ENCODE measurements at places on chromosomes 13 and 19.

DNA sequence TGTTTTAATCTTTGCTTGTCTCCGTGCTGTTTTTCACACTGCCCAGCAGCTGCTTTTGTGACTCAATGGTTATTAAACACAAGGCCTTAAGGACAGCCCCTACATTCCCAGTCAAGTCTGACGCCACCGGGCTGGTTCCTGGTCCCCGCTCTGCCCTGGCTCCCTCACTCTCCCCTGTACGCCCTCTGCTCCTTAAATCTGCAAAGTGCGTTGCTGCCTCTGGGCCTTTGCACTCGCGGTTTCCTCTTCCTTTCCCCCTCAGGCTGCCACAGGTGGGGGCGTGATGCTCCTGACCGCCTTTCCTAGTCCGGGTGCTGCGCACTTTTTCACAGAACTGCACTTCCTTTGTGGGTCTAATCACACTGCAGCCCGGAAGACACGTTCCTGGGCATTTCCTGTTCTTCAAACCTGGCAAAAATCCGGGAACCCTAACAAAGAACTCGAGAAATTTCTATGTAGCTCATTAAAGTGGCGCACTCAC, 25.6 kb downstream of the NOSIP start:
- DNase-seq, result no peak

DNA sequence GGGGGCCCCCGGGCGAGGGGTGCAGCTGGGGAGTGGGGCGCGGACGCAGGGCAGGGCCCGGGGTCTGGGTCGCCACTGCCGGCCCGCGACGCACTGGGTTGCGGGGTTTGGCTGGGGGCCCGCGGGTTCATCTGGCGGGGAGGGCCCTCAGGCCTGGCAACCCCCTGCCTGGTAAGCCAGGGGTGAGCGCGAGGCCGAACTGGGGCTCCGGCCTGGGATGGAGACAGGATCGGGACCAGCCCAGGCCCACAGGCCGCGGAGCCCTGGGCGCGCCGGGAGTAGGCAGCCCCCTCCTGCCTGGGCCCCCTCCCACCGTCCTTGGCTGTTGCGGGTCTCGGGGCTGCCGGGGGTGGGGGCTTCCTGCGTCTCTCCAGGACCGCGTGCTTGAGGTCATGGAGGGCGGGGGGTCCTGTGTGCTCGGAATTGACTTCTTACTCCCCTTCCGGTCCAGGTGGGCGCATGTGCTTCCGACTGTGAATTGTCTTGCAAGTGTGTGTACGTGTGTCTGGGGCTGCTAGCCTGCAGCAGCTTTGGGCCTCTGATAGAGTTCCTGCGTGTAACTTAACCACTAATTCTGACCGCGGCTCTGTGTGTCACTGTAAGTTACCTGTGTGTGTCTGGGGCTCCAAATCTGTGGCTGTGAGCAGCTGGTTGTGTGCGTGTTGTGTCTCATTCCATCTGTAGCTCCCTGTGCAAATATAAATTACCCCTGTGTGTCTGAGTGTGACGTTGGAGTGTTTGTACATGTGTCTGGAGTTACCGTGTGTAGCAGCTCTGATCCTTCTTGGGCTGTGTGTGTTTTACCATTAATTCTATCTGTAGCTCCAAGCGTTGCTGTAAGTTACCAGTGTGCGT, 751 bp downstream of the GRAMD1A start:
- DNase-seq, result peak; percentile 26

GRCh38 chr19:15195371-15196334, 5.1 kb downstream of the NOTCH3 start:
- DNase-seq, result no peak

DNA sequence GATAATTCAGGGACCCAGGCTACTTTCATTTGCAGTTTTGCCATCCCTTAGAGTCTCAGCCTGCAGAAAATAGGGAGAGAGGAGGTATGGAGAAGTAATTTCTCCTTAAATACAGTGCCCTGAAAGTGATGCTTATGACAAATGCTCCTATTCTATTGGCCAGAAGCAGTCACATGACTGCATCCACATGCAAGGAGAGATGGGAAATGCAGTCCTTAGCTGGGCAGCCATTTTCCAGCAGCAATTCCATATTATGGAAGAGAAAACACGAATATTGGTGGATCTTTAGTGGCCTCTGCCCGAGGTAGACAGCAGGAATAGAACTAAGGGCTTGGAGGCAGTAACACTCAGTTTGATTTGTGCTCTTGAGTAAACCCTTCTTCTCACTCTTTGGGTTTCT, 39.4 kb downstream of the VAV1 start:
- DNase-seq, result no peak

GRCh38 chr19:36114721-36115452, at the start of gene POLR2I:
POLR2I (minus strand) TSS chr19:36114875; CDS start chr19:36114856, 19 bp downstream.
- DNase-seq, result peak; percentile 99

GRCh38 chr19:1470305-1471009, 8.6 kb downstream of the C19orf25 start:
- DNase-seq, result no peak

DNA sequence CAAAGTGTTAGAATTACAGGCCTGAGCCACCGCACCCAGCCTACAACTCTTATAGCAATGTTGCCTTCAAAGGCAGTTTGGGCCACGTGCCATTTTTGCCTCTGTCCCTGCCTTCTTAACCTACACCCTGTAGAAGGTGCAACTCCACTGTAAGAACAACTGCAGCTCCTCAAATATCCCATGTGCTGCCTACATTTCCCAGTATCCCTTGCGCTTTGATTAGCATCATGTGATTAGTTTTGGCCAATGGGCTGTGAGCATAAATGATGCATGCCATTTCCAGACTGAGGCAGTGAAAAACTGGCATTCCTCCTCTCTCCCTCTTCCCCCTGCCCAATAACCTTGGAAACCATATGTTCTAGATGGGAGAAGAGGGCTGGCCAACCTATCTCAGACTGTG, 75.2 kb upstream of the MRI1 start:
- DNase-seq, result no peak

- no peak for DNase-seq
Observed at GRCh38 chr13:27415116-27415515, 9.3 kb upstream of the GTF3A start.

DNA sequence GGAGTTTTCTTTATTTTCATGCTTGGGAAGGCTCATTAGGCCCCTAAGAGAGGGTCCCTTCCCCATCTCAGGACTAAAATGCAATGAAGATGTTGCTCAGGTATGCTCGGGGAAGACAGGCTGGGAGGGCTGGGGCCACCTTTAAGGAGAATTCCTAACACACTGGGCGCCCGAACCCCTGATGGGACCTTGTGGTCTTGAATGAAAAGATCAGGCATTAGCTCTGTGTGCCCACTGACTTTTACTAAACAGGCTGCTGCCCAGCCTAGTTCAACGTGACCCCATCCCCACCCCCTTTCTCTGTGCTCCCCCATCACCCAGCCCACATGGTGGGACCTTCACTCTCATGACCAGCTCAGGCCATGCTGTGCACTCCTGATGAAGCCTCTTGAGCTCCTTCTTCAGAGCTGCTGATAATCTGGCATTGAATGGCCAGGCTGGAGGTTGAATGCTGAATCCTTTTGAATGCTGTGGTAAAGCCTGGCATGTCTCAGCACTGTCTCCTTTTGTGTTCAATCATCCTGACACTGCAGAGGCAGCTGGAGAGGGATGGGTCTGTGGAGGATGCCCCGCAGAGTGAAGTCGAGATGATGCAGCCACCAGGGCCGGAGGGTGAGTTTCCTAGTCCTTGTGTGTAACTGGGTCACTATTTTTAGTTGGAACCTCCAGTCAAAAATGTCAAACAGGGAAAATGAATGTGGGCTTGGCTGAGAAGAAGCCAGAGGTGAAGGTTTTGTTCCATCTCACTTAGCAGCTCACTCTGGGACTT, 209.1 kb downstream of the UQCRFS1 start:
- no peak for DNase-seq

DNA sequence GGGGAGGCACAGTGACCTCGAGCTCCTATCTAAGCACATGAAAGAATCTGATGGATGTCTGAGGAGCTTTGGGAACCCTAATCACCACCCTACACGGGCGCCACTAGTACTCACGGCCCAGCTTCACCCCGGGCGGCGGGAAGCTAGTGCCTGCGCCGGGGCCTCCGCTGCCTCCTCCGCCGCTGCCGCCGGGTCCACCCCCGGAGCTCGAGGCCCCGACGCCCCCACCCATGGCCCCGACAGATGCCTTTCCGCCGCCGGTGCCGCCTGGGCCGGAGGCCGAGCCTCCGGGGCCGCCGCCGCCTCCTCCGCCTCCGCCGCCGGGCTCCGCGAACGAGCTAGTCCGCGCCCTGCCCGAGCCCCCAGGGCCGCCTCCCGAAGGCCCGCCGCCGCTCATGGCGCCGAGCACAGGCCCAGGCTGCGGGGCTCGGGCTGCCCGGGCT, 312 bp downstream of the GSK3A start:
- DNase-seq, result no peak

- no peak for DNase-seq
Observed at GRCh38 chr13:22253107-22253506, 582.2 kb downstream of the FGF9 start.

GRCh38 chr13:34294483-34295129, 476.7 kb downstream of the RFC3 start:
- DNase-seq, result no peak

DNA sequence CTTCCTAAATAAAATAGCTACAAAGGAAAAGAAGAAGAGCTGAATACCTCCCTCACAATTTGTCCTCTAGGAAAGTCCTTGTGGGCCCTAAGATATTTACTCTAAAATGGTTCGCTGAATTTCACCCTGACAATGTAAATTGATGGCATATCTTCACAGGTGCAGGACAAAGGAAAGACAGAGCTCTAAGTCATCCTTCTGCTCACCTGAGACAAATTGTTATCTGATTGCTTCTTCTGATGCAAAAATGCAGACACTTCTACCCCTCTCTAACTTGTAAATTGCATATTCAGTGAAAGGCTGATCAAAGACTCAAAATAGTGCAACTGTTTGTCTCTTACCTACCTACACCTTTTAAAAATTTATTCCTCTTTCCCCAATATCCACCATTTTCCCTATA, 747.2 kb upstream of the PRR20A start:
- DNase-seq, result no peak

- no peak for DNase-seq
Observed at GRCh38 chr13:36921631-36922301, 1.7 kb upstream of the SMAD9 start.

- no peak for DNase-seq
Observed at GRCh38 chr13:61531383-61532065, 115.9 kb upstream of the PCDH20 start.

- no peak for DNase-seq
Observed at GRCh38 chr13:40197936-40198595, 468.4 kb downstream of the FOXO1 start.

Data from AML-193 (cell line).